ENCODE measurements at places on chromosomes 1 and 21.

- DNase-seq: no peak
Observed at GRCh38 chr1:106912131-106912530, 144.3 kb upstream of the PRMT6 start.

DNA sequence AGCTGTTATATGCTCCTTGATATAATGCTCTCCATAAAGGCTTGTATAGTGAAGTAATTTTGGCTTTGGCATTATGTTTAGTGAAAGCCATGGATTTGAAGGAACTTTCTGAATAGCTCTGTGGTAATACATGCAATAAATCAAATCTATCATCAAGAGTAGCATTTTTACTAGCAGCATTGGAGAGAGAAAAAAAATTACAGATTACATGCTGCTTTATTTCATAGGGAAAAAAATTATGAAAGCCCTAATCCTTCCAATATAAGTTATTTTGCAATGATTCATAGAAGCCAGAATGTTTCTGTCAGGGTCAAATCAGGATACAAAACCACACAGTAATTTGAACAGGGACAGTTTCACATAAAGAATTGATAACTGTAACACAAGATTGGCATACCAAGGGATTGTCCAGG lies 250.0 kb downstream of the SPATA17 start:
- no peak for DNase-seq

DNA sequence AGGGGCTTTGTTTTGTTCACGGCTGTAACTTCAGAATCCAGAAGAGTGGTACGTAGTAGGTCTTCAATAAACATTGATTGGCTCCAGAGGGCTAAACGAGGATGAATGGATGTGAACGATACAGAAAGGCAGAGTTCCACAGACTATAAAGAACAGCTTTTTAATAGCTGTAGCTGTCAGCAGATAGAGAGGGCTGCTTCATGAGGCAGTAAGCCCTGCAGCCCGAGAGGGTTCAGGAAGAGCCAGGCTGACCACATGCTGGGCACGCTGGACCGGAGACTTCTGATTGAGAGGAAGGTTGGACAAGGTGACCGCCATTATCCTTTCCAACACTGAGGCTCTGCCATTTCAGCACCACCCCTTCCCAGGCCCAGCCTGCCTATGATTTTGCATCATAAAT lies 45.3 kb downstream of the KIRREL1 start:
- DNase-seq: no peak

DNA sequence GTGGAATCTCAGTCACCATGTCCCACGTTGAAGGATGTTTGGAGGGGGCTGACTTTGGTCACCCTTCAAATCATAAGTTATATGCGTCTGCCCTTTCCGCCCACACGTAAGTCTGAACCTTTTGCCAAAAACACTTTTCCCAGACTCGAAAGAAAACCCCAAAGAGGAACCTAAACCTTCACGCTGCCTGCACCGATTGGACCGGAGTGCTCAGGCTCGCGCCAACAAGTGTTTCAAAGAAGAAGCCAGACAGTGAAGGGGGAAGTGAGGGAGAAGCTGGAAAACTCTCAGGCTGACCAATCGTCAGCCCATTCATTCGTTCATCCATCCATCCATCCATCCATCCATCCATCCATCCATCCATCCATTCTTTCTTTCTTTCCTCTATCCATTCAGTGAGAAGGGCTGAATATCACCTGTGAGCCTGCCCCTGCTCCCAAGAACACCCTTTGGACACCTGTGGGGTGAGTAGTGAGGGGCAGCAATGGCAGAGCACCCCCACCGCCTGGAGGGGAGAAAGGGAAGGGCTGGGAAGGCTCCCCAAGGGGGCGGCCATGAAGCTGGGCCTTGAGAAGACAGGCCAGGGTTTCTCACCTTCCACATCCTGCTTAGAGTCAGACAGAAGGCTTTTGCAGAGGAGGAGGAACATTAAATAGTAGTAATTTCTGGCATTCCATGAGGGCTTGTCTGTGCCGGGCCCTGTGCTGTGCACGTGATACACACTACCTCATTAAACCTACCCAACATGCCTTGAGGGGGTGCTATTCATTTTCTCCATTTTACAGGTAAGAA lies 27.1 kb upstream of the RUNX3 start:
- DNase-seq: no peak

DNA sequence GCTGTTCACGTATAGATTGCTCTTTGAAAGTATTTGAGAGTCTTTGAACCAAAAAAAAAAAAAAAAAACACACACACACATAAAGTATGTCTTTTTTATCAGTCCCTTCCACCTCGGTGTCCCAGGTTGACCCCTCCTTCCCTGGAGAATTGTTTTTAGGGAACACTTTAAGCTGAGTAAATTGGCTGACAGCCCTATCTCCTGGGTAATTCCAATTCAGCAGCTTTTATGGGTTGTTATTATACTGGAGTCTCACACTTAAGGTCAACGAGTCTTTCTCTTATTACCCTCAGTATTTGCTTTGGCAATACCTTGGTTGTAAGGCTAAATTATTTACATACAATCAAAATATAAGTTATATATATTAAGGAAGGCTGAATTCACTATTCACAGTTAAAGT lies 69.4 kb downstream of the SLC30A10 start:
- DNase-seq: no peak

DNA sequence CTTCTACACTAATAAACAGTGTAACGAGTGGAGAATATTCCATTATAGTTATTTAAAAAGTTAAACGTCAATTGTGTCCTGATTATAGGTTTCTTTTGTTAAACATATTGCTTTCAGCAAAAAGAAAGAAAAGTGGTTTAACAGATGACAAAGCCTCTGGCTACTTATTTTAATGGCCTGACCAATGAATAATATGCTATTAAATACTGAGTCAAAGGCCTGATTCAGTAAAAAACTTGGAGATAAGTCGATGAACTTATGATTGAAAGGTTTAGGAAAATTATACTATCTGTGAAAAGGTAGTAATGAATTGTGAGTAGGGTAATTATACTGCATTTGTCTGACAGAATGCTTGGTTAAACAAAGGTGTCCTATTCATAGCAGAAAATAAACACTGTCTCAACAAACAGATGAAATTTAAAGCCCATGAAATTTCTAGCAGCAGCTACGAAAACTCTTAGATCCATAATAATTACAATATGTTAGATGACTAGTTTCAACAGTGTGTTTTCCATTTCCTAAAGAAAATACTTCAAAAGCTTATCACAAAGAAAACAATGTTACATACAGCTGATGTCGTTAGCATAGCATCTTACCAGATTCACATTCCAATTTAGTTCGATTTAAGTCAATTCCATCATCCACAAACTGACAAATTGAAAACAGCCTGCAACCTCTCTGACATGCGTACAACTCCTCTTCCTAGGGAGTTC lies 6.2 kb downstream of the TMEM59 start:
- no peak for DNase-seq

Measured in AG04449 (cell line).